ENCODE measurements at places on chromosomes 7 and 10.

- DNase-seq: peak; percentile 55
These were observed 723 bp downstream of the MTURN start for GRCh38 chr7:30135301-30136116.

DNA sequence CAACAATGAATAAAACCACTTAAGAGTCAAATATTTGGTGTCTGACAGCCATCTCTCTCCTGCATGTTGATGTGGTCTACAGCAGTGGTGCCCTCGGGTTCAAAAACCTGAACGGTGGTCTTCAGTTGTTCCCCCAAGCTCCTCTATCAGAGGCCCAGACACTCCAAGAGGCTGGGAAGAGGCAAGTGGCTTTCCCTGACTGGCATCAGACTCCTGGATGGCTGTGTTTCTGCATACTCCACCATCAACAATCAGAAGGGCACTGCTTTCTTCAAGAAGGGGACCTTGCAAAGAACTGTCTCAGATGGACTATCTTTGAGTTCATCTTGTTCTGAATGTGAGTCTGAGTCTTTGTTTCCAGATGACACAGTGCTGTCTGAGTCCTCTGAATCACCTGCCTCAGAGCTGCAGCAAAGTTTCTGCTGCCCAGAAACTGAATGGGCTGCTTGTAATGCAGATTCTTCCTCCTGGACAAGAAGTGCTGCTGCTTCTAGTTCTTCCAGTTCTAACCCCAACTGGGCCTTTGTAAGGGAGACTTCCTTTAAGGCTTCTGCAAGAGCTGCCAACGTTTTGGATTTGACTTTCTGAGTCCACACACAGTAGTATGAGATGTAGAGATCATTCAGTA, 5.9 kb upstream of the SGMS1 start:
- no peak for DNase-seq

- no peak for DNase-seq
These were observed 107.7 kb upstream of the GDF10 start for GRCh38 chr10:47192273-47192672.

DNA sequence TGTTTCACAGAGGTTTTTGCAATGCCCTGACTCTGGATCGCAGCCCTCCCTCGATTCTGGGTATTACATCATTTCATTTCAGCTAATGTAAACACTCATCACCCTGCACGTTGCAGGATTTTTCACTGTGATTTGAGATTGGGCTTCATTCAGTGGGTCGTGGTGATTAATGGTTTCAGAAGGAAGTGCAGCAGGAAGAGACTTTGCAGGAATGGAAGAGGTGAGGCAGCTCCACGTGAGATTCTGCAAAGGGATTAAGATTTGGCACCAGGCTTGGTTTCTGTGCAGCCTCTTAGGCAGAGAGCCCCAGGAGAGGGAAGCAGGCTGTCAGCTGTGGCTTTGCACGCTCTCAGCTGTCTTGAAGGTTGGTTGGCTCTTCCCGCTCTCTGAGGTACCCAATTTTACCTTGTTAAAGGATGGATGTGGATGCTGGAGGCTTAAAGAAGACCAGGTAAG, 95.2 kb downstream of the PLCE1 start:
- DNase-seq: no peak

DNA sequence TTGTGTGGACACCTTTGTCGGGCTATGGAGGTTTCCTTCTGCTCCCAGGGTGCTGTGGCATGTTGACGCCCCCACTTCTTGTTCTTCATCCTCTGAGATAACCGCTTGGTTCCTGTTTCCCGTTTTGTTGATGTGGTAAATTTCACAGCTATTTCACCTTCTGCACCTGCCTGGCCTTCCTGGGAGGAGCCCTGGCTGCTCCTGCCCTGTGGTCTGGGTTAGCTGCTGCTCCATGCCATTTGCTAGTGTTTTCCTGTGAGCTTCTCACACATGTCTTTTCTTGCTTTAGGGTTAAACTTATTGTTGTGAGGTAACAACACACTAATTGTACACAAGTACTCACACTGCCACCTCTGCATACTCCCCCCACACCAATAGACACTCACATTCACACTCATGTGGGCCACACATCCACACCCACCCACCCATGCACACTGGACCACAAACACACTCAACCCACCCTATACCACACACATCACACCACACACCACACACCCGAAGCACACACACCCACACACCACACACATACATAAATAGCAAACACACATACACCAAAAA, 46.5 kb upstream of the MSMB start:
- DNase-seq: no peak

- no peak for DNase-seq
These were observed 376.9 kb upstream of the NRG3 start for GRCh38 chr10:81498011-81498551.

DNA sequence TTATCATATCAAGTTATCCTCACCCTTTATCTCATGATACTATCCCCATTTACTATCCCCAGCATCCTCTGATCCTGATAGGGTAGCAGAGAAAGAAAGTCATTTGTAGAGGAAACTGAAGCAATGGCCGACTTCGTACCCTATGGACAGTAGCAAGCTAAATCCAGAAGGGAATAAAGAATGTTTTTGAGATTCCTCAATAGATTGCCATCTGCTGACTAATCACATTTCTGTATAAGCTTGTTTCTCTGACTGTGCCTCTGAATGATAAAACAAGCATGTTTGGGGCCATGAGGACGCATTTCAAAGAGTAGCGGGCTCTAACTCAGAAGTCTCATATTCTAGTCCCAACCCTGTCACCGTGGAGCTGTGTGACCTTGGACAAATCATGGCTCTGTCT, 13.2 kb upstream of the FAM107B start:
- DNase-seq: no peak

GRCh38 chr10:113020838-113021237, 70.8 kb downstream of the TCF7L2 start:
- DNase-seq: no peak

- DNase-seq: no peak
These were observed 263.6 kb downstream of the SKIDA1 start for GRCh38 chr10:21261842-21262294.

DNA sequence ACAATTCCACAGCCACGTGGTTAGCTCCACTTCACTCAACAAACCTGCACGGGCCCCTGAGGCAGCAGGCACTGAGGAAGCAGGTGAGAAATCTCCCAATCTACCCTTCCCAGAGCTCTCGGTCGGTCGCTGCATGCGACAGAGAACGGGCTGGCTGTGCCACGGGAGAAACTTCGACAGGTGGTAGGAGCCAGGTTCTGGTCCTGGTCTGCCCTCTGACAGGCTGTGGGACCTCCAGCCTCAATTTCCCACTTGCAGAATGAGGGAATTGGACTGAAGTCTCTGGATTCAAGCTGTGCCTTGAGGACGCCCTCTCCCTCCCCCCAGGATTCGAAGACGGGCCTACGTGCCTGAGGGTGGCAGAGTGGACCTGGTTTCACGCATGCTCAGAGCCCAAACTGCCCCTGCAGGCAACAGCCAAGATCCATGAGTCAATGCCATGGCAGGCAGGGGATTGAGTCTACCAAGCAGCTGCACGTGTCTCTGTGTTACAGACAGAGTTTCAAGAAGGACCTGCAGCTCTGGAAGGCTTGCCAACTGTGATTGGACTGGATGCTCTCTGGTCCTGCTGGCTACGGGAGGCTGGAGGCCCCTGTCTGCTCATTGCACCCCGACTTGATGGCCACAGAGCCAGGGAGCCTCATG, 215.0 kb downstream of the USP6NL start:
- DNase-seq: no peak

GRCh38 chr10:100020886-100021253, 11.1 kb upstream of the DNMBP start:
- no peak for DNase-seq

DNA sequence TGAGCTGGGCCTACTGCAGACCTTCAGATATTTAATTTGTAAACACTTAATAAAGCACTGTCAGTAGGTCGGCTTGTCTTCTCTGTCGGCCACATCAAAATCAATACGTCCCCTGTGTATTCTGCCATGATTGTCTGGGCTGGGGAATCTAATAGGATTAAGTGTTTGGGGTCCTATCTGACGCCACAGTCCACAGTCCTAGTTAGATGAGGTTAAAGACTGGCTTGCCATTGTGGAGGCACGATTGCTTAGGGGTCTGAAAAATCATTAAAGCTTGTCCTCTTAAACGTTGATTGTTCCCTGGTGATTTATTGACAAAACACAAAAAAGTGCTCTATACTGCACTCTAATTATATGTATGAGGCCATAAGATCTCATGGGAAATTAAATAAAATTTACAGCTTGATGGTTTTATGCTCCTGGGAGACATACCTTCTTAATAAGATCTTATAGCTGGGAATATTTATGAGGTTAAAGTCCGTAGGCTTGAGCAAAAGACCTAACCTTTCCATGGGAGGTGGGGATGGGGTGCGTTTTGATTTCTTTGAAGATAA, 650.3 kb upstream of the GALNT17 start:
- no peak for DNase-seq

- no peak for DNase-seq
These were observed 59.8 kb upstream of the CHST15 start for GRCh38 chr10:124153023-124153826.

- no peak for DNase-seq
These were observed 52.7 kb downstream of the SRPK2 start for GRCh38 chr7:105336009-105336408.

DNA sequence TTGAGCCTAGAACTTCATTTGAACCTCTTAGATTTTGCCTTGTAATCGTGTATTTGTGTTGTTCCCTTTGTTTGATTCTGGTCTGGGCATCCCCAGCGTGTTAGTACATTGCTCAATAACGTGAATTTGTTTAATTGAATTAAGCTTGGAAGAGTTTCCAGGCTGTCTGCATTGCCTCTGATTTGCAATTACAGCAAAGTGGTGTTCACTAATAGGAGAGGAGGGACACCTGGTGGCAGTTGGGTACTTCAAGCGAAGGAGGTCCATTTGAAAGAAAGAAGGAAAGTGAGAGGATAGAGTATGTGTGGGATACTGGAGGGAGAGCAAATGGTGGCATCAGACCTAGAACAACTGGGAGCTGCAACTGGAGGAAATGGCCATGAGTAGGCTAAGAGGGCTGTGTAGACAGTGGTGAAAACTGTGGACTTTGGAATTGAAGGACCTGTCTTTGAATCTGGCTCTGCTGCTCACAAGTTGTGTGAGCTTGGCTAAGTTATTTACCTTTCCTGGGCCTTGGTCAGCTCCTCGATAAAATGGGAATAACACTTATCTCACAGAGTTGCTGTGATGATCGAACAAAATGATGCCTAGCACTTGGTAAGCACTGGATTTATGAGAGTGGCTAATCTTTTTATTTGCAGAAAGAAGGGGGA, 15.1 kb downstream of the LSMEM1 start:
- DNase-seq: peak; percentile 68

- no peak for DNase-seq
These were observed 549.9 kb upstream of the FOXK1 start for GRCh38 chr7:4132221-4132620.

DNA sequence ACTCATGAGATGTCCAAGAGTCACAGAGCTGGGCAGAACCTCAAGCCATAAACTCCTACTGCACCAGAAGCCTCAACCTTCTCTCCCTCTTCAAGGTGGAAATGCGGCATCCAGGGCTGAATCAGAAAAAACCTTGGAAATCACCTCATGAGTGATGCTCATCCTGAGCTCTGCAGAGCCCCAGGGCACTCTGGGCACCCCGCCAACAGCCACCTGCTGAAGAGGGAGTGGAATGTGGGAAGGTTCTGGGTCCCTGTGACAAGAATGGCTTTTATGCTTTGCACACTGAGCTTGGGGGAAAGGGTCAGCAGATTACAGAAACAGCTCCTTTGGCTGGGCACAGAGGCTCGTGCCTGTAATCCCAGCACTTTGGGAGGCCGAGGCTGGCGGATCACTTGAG, 18.8 kb downstream of the NUDT1 start:
- no peak for DNase-seq

- DNase-seq: no peak
These were observed 152.0 kb downstream of the MACC1 start for GRCh38 chr7:20064974-20065862.

GRCh38 chr7:26200038-26200443, 505 bp downstream of the HNRNPA2B1 start:
- peak; percentile 51 for DNase-seq
